Thymus (tissue), 14 donors: ENCODE measurements at places on chromosomes 12 and 14.

- no peak for DNase-seq
Measured at GRCh38 chr12:31954925-31955858, 4.0 kb upstream of the RESF1 start.

DNA sequence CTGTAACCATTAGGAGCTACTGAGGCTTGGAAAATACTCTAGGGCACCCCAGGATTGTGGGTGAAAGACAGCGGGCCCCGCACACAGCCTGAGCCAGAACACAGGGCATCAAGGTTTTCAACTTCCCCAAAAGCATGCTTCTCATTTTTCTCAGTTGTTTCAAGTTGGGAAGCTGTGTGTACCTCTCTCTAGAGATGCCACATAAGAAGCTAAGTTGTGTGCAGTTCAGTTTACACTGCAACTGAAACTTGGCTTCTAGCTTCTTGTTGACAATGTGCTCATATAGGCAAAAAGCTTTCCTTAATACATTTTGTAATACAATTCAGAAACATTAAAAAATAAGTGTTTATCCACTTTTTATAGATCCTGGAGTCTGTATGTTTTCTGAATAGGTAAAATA is 88.1 kb upstream of the PTPRR start:
- no peak for DNase-seq

DNA sequence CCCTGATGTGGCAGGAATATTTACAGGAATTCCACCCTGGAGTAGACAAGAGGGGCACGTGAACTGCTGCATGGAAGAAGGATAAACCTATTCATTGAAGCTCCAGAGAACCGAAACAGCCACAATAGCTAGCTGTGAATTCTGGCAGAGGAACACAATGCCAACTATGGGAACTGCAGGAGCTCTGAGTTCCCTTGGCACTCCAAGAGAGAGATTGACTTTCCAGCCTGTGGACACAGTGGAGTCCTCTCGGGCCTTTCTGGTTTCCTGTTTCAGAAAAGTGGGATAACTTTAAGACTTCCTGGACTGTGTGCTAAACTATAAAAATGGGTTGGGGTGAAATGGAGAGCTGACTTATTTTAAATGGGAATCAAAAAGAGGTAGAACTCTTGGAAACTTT is 11.9 kb downstream of the CACNA2D4 start:
- DNase-seq = no peak

DNA sequence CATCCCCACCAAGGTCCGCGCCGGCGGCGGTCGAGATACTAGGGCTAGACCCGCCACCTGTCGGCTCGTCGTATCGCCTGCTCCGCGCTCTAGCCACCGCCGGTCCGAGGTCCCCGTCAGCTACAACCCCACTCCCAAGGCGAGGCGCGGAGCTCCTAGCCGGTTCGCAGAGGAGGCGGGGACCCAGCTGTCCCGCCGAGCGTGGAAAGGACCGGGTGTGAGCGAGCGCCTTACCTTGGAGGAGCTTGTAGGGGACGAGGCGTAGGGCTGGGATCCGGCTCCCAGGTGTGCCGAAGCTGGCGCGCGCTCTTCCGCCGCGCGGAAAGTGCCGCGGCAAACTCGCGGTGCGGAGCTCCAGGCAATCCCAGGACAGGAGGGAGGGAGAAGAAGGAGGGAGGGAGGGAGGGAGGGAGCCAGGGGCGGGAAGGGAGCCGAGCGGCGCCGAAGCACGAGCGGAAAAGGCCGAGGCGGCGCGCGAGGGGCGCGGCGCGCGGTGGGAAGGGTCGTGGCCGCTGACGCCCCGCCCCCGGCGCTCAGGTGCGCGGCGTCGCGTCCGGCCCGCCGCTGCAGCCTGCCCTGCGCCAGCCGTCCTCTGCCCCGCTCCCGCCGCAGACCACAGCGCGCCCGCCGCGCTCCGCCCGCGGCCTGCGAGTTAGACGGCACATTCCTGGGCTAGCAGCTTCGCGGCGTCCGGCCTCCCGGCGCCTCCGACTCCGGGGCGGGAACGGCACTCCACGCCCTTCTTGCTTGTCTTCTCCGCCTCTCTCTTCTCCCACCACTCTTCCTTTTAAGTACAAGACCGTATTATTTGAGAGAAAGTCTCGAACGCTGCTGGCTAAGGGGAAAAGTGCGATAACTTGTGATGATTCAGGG is at the start of gene PAWR:
TSS of gene PAWR (minus strand) at position 327 of the 873 bp plus-strand sequence. CDS start 720 bp downstream, outside the sequence.
- peak; percentile 34 for DNase-seq

GRCh38 chr14:50058113-50058512 is 58.3 kb downstream of the VCPKMT start:
- DNase-seq = no peak

GRCh38 chr12:13097491-13098011 is 5.9 kb downstream of the GSG1 start:
- no peak for DNase-seq

DNA sequence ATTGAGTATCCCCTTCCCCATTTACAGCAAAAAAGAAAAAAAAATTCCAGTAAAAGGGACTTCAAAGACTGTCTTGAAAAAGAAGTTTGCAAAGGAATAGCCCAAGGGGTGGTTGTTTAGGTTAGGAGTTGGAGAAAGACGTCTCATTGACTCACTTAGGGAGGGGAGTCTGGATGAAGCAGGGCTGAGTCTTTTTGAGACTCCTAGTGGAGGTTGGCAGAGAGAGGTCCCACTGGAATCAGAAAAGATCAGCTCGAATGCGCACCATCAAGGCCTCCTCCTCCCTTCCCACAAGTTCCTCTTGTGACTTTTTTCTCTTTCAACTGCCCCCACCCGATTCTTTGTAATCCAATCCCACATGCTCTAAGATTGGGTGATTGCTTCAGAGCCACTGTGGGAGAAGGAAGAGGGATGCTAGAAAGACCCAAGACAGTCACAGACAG is 1.9 kb downstream of the ARHGEF40 start:
- DNase-seq = no peak

DNA sequence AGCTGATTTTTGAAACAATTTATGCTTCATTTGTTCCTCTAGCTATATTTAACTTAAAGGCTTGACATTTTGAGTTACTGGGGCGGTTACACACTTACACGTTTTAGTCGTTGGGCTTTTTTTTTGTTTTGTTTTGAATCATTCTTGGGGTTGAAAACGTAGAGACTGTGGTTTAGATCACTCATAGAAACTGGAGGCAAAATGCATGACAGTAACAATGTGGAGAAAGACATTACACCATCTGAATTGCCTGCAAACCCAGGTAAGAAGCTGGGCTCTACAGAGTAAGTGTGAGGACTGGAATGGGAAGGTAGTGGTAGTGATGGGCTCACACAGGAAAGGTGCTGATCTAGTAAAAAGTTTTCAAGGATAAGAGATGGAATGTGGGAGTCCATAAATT is at the start of gene CLEC2D:
TSS of gene CLEC2D (plus strand) at position 180 of the 400 bp plus-strand sequence. CDS start at position 202, 22 bp downstream.
- peak; percentile 36 for DNase-seq

DNA sequence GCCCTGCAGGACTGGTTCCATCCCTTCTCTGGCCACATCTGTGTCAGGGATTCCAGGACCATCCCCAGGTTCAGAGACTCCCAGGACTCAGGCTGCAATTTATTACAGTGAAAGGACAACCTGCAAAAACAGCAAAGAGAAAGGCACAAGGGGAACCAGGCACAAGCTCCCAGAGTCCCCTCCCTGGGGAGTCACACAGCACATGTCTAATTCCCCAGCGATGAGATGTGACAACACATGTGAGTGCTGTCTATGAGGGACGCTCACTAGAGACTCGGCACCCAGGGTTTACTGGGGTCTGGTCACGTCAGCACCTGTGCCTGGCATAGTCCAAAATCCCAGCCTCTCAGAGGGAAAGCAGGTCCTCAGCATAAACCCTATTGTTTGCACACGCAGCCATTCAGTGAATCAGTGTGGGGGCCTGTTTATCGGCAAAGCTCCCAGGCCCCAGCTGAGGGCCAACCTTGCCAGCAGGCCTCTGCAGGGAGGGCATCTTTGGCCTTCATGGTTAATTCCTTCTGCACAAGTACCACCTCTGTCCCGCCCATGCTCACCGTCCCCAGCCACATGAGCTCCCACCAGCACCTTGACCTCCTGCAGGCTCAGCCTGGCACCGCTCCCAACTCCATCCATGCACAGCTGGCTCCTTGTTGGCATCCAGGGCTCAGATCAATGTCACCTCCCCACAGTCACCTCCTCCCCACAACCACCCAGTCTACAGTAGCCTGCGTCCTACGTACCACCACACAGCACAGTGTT is 198.9 kb upstream of the SFSWAP start:
- DNase-seq = no peak

DNA sequence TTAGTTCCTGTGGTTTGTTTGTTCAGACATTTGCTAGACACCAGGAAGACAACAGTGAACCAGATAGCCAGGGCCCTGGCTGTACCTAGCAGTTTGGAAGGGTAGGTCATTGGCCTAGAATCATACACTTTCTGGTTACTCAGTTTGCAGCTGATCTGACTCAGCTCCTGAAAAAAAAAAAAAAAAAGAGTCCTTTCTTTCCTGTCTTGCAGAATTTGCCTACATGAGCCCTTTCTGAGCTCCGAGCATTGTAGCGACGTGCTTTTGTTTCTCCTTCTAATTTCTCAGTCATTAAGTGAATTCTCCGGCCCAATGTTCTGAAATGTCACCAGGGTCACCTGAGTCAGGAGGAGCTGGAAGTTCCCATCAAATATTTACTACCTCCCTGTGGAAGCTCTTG is 2.4 kb downstream of the CABP1 start:
- DNase-seq = no peak

GRCh38 chr12:19244312-19244711 is 114.8 kb downstream of the PLEKHA5 start:
- no peak for DNase-seq

DNA sequence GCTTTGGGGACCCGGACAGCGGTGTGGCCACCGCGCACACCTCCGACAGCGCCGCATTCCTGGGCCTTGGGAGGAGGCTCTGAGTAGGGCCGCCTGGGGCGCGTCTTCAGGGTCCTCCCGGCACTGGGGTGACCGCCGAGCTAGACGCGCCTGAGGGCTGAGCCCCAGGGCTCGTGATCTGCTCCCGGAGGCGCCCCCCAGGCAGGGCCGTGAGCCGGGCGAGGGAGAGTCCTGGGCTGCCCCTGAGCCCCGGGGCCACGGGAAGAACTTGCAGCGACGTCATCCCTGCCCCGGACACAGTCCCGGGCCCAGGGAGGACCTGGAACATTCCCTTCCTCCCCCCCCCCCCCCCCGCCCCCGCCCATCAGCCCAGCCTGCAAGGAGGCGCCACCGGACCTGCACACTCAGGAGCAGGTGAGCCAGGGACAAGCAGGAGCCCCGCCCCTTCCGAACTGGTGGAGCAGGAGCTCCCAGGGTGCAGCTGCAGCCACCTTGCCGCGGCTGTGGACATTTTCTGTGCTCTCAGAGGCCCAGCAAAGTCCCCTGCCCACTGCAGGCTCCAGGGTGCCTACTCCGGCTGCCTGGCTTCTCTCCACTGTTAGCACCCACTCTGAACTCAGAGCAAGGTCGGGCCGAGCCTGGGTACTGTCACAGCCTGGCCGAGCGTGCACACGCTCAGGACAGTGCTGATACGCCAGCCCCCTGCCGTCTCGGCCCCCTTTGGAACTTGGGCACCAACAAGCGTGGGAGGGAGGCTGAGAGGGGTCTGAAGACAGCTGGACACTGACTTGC is 50.7 kb downstream of the A2M start:
- no peak for DNase-seq

GRCh38 chr12:49854976-49855375 is 12.1 kb upstream of the BCDIN3D start:
- DNase-seq = no peak

- DNase-seq = peak; percentile 57
Measured at GRCh38 chr14:91911474-91912032, 35.9 kb downstream of the FBLN5 start.

GRCh38 chr12:67515679-67516340 is 132.7 kb upstream of the DYRK2 start:
- DNase-seq = peak; percentile 90

DNA sequence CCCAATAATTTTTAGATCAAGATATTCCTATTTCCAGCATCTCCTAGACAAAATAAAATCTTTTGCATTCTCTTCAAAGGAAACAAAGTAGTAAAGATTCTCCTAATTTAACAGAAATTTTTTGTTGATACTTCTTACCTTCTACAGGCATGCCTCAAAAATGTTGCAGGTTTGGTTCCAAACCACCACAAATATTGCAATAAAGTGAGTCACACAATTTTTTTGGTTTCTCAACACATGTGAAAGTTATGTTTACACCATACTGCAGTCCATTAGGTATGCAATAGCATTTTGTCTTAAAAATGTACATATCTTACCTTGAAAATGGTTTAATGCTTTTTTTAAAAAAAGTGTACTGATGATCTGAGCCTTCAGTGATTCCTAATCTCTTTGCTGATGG is 65.6 kb upstream of the USP15 start:
- DNase-seq = no peak

- no peak for DNase-seq
Measured at GRCh38 chr14:93112891-93113677, 2.6 kb downstream of the ITPK1 start.

- peak; percentile 13 for DNase-seq
Measured at GRCh38 chr12:114684098-114684869, at the start of gene TBX3. TSS of gene TBX3 (minus strand) at chr12:114684175. CDS start at chr12:114683200, 975 bp downstream.

DNA sequence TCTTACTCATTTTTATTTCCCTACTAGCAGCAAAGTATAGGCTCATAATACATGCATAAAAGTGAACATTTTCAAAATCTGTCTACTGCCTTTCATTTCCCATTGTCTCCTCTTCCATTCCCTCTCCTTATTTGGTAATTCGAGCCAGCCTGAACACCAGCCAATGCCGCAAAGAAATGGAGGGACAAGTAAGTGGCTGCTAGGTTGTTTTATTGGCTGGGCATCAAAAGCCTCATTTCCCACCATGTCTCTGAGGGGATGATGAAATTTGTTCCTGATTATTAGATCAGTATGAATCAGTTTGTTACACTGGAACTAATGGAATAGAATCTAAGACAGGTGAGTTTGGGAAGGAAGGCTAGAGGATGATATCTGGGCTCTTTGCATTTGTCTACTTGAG is 143.5 kb downstream of the KCNA5 start:
- DNase-seq = no peak

DNA sequence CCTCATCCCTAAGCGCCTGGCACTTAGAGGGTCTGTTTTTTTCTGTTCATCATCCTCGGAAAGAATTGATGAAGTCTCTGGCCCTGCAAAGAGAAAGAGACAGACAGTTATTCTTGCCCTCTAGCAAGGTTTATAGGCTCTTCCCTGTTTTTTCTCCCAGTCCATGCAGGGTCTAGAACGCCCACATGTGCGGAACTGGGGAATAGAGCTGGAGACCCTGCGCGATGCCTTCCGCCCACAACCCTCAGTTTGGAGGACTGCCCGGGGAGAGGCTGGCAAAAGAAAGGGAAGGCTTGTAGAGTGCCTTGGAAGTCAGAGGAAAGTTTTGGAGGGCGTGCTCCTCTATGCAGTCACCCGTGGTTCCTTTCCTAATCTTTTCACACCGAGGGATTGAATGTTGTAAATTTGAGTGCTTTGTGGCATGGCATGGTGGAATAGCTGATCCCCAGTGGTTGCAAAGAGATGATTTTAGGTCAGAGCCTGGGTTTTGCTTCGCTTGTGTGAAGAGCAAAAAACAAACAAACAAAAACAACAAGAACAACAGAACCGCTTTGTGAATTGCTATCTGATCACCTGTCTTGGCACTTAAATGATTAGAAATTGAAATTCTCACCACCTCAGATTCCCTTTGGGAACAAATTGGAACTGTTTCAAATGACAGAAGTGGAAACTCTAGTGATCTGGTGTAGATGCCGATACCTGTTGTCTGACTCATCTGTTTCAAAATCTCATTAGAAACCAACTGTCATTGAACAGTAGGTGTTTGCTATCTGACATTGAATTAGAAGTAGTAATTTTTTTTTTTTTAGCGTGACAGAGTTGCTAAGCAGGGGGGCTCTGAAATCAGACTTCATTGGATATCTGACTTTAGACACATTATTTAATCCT is 947 bp downstream of the GAS2L3 start:
- no peak for DNase-seq
